ENCODE measurements at places on chromosomes 3 and 15.

DNA sequence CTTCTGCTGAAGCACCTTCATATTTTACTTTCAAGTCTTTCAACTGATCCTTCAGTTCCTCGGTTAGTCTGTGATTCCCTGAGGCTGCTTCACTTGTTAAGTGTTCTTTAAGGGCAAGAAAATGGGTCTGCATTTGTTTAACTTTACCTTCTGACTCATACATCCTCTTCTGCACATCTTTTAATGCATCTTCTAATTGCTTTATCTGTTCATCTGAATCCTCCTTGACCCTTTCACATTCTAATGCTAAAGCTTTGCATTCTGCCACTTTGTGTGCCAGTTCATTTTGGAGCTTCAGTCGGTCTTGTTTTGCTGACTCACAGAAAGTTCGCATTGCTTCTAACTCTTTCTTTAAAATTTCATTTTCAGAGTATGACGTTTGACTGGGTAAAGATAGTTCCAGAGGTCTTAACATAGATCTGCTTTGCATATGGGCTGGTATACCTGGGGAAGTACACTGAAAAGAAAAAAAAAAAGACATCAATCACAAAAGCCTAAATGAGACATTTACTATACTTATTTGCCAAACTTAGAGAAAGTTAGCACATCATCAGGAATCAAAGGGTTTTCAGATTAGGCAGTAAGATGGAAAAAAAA is 94.3 kb downstream of the UACA start:
- DNase-seq, result no peak

DNA sequence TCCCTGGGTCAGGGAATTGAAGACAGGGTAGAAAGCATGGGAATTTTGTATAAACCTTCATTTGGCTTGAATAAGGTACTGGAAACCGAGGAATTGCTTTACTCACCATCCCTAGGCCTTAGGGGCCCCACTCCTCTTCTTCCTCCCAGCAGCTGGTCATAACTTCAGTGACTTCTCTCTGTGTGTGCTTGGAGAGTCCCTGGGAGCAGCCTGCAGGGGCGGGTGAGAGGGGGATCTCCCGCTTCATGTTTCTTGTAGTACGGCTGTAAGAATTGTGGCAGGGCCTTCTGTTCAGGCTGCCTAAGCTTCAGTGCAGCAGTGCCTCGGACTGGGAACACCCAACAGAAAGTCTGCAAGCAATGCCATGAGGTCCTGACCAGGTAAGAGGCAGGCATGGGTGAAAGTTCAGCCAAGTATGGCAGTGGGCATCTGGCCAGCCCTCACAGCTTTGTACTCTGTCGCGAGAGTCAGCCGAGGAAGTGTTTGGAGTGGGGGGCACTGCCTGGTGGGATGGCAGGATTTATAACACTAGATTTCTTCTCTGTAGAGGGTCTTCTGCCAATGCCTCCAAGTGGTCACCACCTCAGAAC is 1.7 kb upstream of the DNAJC17 start:
- no peak for DNase-seq

DNA sequence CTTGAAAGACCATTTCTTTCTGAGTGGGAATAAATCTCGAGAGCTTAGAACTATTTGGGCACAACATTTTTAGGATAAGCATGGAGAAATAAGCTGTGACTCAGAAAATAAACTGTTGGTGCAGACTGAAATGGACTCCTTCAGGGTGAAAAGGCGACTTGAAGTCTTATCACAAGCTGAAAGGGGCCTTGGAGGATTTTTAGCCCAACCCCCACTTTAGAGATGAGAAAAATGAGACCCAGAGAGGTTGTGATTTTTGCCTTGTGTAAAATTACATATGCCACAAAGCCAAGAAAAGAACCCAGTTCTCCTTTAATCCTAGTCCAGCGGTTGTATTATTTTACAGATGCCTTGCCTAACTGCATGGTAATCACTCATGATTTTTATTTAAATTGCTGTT is 1.5 kb downstream of the ATP1B3 start:
- DNase-seq, result no peak

GRCh38 chr3:160105907-160106584 is 117.4 kb downstream of the IL12A start:
- DNase-seq, result no peak

- DNase-seq, result peak; percentile 38
Measured at GRCh38 chr3:39207361-39208186, 15.2 kb upstream of the XIRP1 start.

DNA sequence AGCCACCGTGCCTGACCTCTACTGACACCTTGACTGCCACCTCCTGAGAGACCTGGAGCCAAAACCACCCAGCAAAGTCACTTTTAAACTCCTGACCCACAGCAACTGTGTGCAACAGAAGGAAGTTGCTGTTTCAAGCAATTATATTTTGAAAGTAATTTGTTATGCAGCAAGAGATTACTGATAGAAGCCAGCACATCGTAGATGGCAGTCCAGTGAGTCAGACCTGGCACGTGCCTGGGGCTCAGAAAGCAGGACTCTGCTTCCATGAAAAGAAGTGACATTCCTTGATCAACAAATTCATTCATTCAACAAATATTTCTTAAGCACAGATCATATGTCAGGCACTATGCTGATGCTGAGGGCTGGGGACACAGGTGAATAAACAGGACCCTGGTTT is 5.7 kb upstream of the CSPG4 start:
- no peak for DNase-seq
